ENCODE measurements at places on chromosomes 12 and 14.

- no peak for DNase-seq
These were observed 27.9 kb upstream of the CEBPE start for GRCh38 chr14:23146980-23147379.

DNA sequence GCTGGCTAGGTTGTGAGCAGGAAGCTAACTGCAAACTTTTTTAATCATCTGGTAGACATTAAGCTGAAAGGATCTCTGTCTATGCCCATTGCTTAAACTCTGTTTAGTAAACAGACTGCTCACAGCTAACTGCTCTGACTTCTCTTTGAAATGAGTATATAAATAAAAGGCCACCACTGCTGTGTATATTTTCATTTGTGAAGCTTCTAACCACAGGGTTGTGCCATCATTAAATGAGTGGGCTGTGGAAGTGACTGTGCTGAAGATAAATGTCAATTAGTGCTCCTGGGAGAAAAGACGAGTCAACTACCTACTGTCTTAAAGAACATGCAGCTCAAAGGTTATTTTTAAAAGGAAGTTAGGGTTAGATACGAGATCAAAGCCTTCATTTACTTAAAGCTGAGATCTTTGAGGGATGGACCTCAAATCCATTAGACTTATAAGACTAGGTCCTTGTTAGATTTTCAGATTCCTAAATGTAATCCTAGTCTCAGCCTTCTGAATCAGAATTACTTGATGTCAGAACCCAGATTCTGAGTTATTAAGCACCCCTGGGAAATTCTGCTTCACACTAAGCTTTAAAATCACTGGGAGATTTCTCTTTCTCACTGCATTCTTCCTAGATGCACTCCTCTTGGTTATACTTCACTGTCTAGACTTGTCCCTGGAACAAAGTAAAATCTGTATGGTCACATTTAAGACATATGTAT is 213.1 kb upstream of the FLRT2 start:
- DNase-seq, result no peak

GRCh38 chr12:50611021-50611744 is 106.4 kb downstream of the DIP2B start:
- no peak for DNase-seq

- DNase-seq, result no peak
These were observed 14.9 kb downstream of the SLC38A2 start for GRCh38 chr12:46357438-46358324.

- DNase-seq, result no peak
These were observed 269.9 kb upstream of the MGAT4C start for GRCh38 chr12:86526060-86526595.

DNA sequence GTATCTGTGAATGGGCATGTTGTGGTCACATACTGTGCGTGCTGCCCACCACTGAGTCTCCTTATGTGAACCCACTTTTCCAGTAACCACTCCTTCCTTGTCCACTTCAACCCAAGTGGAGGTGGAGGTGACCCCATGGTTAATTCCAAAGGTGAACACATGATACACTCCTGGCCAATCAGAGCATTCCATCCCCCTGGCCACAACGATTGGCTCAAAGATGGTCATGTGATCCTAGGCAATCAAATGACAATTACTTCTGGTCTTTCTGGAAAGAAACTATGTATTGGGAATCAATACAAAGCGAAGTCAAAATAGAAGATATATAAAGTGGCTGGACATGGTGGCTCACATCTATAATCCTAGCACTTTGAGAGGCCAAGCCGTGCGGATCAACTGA is 20.2 kb upstream of the CCDC60 start:
- no peak for DNase-seq

- DNase-seq, result no peak
These were observed 13.9 kb upstream of the CACNA2D4 start for GRCh38 chr12:1932264-1932777.

DNA sequence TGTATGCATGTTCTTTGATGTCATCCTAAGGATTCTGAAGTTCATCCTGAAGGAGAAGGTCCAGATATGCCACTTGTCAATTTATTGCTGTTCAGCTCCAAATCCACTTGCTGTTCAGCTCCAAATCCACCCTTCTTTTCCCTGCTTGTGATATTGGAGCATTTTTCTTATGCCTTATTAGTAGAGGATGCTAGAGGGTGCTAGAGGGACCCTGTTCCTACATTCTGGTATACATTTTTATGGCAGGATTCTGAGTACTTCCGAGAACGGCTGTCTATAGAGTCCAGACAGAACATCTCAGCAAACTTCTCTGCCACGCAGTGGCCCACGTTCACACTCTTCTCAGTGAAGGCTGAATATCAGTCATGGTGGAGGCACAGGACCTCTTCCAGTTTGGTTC is 406.7 kb downstream of the NOVA1 start:
- DNase-seq, result no peak

DNA sequence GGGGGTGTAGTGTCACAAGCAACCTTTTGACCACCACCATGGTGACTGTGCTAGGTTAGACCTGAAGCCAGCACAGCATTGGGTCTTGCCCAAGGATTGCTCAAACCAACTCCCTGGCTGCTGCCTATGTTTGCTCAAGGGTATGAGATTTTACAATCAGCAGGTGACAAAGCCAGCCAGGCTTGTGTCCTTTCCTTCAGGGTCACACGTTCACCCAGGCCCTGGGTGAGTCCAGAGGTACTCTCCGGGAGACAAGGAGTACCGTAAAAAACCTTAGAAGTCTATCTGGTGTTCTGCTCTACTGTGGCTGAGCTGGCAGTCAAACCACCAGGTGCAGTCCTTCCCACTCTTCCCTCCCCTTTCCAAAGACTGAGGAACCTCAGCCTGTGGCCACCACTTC is 238.9 kb upstream of the MIS18BP1 start:
- no peak for DNase-seq

- no peak for DNase-seq
These were observed 213.4 kb downstream of the AKAP6 start for GRCh38 chr14:32542507-32542906.

DNA sequence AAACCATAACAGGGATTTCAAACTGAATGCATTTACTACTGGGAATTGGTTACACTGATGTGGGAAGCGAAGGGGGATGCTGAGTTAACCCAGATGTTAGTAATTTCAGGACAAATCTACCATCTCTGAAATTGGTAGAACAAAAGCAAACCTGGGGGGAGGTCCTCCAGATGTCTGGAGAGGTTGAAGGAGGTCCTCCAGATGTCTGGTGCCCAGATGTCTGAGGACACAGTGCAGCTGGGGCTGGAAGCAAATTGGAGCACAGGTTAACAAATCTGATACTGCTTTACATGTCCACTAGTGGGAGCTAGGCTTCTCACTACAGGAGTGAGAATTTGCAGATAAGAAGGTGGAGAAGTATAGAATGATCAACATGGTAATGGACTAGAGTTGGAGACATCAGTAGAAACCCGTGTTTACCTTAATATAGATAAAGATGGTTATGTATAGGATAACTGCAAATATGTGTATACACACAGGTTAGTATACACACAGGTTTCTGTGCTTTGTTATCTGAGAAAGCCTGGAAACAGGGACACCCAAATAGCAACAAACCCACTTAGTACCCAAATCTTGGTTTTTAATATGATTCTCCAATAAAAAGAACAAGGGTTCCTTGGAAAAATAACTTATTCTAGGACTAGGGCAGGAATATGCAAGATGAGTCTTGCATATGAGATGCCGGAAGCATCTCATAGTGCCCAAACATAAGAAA is 162.5 kb downstream of the C12orf50 start:
- no peak for DNase-seq

DNA sequence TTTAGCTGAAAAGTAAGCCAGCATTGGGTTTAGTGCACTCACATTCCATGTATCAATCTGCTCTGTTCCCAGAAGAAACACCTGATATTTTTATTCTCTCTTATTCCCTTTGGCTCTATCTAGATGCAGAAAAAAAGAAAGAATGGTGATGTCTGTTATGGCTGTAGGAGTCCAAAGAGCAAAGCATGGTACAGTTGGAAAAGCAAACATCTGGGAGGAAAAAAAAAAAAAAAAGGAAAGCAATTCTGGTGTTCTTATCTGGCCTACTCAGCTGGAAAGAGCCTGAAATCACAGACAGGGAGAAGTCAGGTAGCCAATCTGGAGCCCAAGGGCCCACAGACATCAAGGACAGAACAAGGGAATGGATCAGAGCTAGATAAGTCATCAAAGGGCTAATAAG is 293.9 kb downstream of the DUSP6 start:
- DNase-seq, result no peak

GRCh38 chr12:112891093-112892024 is 15.4 kb upstream of the OAS1 start:
- DNase-seq, result no peak

DNA sequence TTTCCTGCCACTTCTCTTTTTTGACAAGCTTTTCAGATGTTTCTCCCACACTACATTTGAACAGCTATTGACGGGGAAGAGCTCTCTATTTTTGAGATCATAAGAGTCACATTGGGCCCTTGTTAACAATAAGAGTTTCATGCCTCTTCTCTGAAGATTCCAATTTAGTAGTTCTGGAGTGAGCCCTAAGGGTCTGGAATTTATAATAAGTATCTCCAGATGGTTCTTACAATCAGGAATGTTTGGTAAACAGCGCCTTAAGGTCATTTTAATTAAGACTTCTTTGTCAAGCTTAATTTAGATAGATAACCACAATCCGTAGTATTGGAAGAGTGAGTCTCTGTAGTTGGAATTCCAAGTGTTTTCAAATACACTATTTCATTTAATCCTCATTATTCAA is 60.6 kb upstream of the HECTD1 start:
- no peak for DNase-seq

DNA sequence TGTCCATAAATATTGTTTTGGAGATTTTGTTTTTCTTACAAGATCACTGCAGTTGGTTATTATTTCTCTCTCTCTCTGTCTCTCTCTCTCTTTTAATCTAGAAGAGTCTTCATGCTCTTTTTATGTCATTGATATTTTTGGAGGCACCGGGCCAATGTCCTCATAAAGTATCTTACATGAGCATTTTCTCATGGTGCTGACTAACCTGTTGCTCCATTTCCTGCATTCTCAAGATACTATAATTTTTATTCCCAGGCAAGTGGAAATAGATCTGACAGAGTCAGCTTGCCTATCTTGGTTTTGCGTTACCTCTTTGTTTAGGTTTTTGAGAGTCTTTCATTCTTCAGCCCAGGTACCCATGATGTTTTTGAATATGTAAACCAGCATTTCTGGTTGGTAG is 938.8 kb upstream of the FBXO33 start:
- DNase-seq, result no peak

- DNase-seq, result no peak
These were observed 56.3 kb downstream of the NUAK1 start for GRCh38 chr12:106082216-106083175.

DNA sequence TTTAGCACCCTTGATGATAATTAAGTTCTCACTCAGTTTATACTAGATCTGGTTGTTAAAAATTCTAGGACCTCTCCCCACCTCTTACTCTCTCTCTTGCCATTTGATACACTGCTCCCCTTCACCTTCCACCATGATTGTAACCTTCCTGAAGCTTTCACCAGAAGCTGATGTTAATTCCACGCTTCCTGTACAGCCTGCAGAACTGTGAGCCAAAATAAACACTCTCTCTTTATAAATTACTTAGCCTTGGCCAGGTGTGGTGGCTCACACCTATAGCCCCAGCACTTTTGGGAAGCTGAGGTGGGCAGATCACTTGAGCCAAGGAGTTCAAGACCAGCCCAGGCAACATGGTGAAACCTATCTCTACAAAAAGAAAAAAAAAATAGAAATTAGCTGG is 11.1 kb upstream of the HECTD4 start:
- DNase-seq, result no peak
